ENCODE measurements at places on chromosomes 2 and 18.

GRCh38 chr2:140203347-140203746 lies 1423.2 kb upstream of the NXPH2 start:
- DNase-seq = no peak

GRCh38 chr2:139704606-139705005 lies 924.4 kb upstream of the NXPH2 start:
- no peak for DNase-seq

DNA sequence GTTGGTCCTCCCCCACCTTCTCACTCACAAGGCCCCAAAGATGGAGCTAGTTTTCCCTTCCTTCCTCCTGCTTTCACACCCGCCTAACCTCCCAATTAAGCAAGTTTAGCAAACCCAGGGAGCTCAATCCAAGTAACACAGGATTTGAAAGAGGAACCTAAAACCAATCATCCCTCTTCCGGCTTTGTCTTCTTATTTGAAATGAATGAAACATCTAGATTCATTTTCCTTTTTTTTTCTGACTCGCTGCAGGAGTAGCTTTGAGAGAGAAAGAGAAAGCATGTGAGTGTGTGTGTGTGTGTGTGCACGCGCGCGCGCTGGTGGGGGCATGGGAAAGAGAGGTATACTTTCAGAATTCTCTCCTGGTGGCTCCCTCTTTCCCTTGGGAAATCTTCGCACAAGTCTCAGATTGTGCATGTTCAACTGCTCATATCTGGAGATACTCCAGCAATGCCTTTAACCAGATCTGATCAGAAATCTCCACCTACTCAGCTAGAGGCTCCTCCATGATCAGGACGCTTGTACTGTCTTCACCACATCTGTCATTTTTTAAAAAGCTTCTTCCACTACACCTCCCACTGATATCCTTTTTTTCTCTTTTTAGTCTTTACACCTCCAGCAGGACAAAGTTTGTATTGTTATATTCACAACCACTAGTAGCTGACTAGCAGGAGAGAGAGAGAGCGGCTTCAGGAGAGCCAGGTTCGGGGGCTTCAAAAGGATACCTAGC lies 1.7 kb downstream of the SLC8A1 start:
- DNase-seq = no peak

- DNase-seq = no peak
These were observed 295.3 kb downstream of the CDH7 start for GRCh38 chr18:66046032-66046602.

GRCh38 chr2:163213661-163214081 lies 375.1 kb upstream of the KCNH7 start:
- no peak for DNase-seq

DNA sequence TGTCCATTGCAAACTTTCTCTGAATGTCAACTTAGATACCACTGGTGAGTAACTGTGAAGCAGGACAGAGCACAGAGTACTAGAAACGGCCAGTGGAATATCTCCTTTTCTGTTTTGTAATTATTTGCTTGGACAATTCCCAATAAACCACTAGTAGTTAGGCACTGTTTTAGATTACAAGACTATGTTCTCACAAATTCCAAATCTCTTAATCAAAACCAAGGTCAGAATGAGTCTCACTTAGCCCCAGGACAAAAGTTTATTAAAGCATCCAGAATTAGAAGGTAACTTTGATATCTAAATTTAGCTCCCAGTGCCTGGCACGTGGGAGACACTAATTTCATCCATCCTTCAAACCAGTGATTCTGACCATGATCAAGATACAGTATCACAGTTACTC lies 89.0 kb downstream of the ZNF521 start:
- no peak for DNase-seq

GRCh38 chr2:54259413-54260240 lies 3.6 kb upstream of the TSPYL6 start:
- no peak for DNase-seq

DNA sequence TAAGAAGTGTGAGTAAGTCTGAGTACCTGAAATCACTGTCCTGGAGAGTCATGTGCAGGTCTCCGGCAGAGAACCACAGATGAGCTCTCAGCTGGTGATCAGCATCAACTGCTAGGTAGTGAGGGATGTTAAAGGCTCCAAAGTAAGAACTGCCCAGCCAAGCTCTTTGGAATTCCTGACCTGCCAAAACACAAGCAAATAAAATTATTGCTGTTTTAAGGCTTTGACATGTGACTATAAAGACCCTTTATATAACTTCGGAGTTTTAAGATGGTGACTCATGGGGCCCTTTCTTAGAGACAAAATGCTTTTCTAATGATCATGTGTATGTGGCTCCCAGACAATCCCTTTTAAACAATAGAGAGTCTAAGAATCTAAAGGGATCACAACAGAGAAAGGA lies 855.7 kb downstream of the TRIB2 start:
- DNase-seq = no peak

- DNase-seq = no peak
These were observed 97.5 kb downstream of the SH3YL1 start for GRCh38 chr2:166381-166780.

- no peak for DNase-seq
These were observed 5.8 kb upstream of the ARID5A start for GRCh38 chr2:96530474-96531357.

- no peak for DNase-seq
These were observed 90.0 kb downstream of the ARHGAP15 start for GRCh38 chr2:143219266-143219665.

DNA sequence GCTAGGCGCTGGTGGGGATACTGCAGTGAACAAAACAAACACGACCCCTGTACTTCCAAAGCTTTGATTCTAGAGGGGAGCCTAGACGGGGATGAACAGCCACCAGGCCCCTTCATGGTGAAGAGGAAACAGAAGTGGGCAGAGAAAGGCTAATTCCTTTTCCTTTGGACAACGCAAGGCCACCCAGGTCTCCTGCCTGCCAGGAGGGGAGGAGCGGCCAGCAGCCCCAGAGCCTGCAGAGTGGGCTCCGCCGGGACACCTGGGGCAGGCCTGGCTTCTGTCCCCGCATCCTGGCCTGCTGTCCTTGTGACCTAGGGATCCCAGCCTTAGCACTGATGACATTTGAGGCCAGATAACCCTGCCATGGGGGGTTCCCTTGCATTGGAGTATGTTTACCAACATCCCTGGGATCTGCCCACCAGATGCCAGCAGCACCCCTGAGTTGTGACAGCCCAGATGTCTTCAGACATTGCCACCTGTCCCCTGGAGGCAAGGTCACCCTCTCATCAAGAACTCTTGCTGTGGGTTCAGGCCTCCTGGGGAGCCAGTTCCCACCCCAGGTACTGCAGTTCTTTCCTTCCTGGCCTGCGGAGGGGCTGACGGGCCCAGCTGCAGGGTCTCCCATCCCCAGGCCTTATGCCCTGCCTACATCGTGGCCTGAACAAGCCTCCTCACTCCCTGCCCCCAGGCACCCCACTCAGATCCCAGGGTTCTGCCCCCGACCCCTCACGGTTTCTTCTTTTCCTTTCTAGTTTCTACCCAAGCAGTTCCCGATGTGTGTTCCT lies 125.7 kb downstream of the SEPTIN10 start:
- DNase-seq = no peak

- DNase-seq = no peak
These were observed 15.6 kb upstream of the SNED1 start for GRCh38 chr2:240982821-240983281.

DNA sequence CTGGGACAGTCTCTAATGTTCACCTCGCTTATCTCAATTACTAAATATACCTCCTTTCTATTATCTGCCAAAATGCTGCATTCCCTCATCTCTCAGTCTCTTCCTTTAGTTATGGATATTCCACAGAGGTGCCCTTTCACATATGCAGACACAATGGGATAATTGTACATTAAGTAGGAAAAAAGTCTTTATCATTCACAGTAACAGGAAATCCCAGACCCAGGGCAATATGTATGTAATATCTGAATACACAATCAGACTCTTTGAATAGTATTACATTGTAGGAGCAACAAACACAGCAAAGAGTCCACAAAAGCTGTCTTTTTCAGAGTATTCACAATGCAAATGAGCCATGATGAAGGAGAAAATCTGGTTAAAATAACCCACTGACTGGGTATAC lies 1399.0 kb upstream of the ZEB2 start:
- DNase-seq = no peak

DNA sequence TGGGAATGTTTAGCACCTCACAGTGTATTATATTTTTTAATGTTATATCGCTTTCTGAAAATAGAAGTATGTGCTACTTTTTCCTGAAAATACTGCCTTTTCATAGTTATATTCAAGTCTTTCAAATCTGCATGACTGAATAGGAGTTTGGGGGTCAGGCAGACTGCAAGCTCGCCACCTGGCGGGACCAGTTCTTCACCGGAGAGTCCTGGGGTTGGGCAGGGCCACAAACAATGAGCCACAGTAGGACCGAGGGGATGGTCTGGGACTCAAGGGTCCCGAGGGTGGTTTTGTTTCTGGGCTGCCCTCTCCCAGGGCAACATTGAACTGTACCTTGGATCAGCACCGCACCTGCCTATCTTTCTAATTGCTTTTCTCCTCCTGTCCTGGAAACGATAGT lies 70.6 kb downstream of the VWA3B start:
- DNase-seq = peak; percentile 22

DNA sequence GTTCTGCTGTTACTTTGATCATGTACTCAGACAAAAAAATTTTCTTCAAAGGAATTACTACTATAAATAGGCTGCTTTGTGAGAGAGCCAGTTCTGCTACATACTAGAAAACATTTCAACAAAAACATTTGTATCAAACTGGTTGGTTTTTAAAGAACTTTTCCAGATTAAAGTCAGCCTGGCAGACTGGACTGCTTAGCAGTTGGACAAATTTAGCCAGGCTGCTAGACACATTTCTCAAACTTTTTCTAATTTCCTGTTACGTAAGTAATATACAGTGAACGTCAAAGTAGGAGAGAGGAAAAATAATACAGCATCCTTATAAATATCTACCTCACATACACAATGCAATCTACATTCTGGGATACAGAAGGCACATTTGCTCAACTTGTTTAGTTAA lies 109.5 kb downstream of the SP3 start:
- DNase-seq = no peak

GRCh38 chr2:239466755-239467271 lies 66.0 kb upstream of the HDAC4 start:
- no peak for DNase-seq

DNA sequence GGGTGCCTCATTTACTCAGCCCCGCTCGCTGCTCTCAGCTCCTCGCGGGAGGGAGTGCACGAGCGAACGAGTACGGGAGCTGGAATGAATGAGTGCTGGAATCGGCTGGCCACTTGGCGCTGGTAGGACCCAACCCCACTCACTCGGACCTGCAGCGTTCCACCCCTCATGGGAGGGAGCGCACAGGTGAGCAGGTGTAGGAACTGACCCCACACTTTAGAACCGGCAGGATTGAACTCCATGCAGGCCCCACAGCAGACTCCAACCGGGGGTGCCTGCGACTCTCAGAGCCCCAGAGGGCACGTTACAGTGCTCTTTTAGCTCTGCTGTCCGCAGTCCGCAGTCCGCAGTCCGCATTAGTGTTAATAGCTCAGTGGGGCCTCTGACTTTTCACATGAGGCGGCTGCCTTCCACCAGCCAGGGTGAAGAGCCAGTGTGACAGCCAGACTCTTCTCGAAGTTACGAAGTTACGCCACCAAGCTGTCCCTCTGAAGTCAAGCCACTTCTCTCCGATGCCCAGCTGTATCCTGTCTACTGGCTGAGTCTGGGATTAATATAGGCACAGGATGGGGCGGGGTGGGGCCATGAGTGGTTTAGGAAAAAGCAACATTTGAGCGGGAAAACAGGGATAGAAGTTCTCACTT lies 102.7 kb upstream of the ARHGAP15 start:
- DNase-seq = peak; percentile 35

DNA sequence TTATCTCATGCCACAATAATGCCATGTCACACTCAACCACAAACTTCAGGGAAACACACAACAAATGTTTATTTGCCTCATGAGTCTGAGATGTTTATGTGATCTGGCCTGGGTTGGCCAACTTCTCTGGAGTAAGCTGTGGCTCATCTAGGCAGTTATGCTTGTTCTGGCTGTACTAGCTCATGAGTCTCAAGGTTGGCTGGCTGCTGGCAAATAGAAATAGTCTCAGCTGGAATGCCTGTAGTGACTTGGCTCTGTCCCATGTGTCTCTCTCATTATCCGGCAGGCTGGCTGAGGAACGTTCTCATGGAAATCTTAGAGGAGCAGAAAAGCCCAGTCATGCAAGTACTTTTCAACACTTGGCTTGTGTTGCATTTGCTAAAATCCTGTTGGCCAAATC lies 234.9 kb upstream of the CDH2 start:
- no peak for DNase-seq

DNA sequence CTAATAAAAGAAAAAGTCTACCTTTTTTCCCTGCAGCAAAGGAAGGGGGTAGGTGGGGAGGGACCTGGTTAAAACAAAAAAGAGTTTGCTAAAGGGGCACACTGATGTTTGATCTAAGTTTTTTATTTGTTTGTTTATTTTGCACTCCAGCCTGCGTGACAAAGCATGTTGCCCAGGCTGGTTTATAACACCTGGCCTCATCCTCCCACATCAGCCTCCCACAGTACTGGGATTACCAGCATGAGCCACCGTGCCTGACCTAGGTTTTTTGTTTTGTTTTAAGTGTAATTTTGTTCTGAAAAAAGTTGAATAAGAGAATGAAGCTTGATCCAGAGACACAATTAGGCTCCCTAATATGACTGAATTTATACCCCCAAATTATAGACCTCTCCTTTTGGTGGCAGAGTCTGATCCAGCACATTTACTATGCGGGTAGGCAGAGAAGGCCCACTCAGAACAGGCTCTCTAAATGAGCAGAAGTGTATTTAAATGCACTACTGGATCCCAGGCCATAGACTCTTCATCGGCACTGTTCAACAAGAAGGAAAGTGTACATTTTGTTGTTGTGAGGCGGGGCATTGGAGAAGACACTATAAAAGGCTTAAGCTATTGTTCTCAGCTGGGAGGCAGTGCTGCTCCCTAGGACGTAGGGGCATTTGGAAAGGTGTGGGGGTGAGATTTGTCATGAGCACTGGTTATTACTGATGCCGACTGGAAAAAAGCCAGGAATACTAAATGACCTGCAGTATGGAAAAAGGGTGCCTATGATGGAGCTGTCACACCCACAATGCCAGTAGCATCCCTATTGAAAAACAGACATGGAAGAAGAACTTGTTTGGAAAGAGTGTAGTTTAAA lies 32.4 kb downstream of the MRPS9 start:
- DNase-seq = no peak

DNA sequence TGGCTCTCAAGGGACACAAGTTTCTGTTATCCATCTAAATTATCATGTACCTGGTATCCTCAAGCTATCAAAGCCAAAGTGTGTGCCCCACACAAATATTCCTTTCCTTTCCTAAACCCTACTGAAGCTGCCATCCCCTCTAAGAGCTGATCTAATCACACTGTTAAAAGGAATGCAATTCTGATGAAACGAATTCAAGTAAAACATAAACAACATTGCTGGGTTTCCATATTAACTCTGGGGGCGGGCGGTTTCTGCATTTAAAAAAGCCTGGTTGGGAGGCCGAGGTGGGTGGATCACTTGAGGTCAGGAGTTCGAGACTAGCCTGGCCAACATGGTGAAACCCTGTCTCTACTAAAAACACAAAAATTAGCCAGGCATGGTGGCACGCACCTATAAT lies 41.9 kb upstream of the PCBP1 start:
- no peak for DNase-seq

DNA sequence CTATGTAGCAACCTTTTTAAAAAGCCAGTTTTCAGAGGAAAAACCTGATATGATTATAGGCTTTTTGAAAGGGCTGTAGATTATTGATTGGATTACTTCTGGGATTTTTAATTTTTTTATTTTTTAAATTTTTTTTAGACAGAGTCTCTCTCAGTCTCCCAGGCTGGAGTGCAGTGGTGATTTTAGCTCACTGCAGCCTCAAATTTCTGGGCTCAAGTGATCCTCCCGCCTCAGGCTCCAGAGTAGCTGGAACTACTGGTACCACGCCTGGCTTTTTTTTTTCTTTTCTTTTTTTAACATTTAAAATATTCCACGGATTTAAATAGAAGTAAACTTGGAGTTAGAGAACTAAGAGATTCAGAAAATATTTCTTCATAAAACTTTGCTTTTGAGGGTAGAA lies 1.2 kb downstream of the MRPL19 start:
- no peak for DNase-seq
